ENCODE measurements at places on chromosomes 2 and 18.

DNA sequence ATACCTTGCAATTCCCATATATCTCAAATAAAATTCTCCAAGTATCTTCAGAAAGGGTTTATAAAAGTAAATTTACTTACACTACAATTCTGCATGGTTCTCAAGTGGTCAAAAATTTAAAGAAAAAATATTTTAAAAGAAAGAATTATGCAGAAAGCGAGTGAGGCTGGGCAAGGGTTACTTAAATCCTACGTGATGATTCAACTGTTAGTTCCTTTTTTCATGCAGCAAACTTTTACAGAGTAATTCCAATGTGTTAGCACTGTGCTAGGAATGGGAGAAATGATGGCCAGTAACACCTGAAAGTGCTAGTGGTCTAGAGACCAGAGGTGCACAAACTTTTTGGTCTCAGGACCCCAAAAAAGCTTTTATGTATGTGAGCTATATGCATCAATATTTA, 133.4 kb downstream of the ATAD2B start:
- DNase-seq: no peak

DNA sequence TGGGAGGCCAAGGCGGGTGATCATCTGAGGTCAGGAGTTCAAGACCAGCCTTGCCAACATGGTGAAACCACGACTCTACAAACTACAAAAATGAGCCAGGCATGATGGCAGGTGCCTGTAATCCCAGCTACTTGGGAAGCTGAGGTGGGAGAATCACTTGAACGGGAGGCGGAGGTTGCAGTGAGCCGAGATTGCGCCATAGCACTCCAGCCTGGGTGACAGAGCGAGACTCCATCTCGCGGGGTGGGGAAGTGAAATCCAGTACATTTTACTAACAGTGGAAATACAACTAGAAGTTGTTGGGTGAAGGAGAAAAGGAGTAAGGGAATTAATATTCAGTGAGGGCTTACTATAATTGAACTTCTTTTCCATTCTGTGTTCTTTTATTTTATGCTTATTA, 13.2 kb upstream of the ENOSF1 start:
- DNase-seq: no peak

- no peak for DNase-seq
These were observed 43.4 kb upstream of the ANKRD62 start for GRCh38 chr18:12049978-12050811.

GRCh38 chr2:185221-185620, 78.6 kb downstream of the SH3YL1 start:
- no peak for DNase-seq

- DNase-seq: no peak
These were observed 674 bp downstream of the EVX2 start for GRCh38 chr2:176082824-176083751.

DNA sequence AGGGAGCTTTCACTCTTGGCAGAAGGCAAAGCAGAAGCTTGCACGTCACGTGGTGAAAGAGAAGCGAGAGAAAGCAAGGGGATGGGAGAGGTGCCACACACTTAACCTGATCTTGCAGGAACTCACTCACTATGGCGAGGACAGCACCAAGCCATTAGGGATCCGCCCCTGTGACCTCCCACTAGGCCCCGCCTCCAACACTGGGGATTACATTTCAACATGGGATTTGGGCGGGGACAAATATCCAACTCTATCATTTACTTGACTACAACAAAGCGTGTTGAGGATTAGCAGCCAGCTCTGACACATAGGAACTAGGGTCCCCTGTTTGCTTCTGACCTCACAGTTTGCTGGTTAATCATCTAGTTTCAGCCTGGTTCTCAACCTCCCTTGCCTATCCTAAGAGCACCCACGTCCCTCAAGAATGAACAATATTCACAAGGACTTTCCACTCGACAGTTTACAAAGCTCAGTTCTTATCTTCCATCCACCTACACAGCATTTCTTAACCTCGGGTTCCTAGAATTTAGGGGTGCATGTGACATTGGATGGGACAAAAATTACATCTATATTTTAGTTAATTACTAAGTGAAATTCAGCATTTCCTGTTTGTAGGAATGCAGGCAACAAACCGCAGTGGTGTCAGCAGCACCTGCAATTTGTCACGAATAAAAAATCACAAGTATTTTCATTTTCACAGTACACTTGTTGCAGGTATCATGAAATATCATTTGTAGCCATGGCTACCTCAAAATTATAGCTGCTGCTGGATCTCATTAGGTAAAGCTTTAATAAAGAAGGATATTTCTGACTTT, 36.0 kb downstream of the LBH start:
- no peak for DNase-seq

Measured in GM04503 (cell line).